ENCODE measurements at places on chromosomes 4 and X.
A peak's percentile ranks its signal among the peaks of the same experiment; 100 is the strongest.

DNA sequence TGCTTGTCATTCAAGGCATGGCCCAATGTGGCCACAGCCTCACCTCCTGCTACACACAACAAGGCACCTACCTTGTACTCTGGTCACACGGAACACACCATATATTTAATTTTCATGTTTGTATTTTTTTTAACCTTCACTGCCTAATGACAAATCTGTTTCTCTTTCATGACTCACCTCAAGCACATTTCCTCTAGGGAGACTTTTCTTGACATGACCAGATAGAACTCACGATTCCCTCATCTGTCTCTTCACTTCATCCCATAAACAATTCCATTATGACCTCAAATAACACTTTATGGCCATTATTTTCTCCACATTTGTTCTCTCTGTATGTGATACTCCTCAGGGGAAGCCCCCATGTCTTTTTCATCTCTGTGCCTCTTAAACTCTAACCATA is 11.1 kb downstream of the DRP2 start:
- DNase-seq, result no peak

- DNase-seq, result no peak
These were observed 67.0 kb downstream of the AASDH start for GRCh38 chr4:56320293-56320692.

DNA sequence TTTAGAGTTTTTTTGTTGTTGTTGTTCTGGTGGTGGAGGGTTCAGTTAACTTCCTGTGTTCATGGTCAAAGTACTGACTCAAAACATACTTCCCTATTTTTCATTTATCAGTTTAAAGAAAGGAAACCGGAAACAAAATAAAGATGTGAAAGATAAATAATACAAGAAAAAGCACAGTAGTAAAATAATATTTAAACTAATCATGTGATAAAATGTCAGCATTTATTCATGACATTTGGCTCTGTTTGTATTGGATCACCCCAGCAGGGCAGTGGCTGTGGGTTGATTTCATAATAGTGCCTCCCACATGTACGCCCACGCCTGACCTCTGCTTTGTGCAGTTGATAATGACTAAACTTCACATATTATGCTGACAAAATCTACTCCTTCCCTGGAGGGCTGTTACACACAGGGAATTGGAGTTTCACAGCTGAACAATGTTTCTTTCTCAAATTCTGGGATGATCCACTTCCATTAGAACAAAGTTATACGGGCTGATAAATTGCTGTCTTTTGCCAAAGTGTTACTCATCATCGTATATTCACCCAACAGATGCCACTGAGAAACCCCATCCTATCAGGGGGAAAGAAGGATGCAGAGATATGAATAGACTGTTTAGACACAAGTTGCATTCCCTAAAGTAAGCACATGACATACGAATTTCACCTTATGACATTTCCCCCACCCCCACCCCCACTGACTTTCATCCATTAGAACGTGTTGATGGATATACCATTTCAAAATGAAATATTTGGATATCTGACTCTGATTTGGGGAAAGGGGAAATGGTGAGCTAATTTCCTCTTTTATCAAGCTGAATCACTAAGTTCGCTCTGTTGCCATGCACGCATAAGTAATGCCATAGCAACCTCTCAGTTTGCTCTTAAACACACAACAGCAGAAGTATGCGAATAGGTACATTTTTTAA is 48.3 kb downstream of the AMELX start:
- DNase-seq, result peak; percentile 4

DNA sequence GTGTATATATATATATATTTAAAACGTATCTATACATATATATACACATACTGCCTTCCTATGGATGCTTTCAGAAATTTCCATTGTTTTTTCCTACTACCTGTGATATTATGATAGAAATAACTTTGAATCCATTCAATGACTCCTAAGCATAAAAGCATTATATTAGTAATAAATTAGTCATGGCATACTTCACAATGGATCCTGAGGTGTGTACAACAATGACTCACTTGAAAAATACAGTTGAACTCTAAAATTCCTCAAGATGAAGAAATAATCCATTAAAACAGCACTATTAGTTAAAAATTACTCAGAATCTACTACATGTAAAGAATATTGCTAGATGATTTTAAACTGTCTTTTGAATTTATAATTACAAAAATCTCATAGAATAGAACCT is 201.1 kb downstream of the STPG2 start:
- DNase-seq, result no peak

DNA sequence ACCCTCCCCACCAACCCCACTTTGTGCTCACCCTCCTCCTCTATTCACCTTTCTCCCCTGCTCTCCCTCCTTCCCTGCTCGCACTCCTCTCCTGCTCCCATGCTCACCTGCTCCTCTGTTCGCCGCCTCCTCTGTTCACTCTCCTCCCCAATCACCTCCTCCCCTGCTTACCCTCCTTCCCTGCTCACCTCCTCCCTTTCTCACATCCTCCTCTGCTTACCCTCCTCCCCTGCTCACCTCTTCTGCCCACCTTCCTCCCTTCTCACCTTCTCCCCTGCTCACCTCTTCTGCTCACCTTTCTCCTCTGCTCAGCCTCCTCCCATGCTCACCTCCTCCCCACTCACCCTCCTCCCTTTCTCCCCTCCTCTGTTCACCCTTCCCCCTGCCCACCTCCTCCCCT is 357.2 kb downstream of the UNC5C start:
- no peak for DNase-seq

DNA sequence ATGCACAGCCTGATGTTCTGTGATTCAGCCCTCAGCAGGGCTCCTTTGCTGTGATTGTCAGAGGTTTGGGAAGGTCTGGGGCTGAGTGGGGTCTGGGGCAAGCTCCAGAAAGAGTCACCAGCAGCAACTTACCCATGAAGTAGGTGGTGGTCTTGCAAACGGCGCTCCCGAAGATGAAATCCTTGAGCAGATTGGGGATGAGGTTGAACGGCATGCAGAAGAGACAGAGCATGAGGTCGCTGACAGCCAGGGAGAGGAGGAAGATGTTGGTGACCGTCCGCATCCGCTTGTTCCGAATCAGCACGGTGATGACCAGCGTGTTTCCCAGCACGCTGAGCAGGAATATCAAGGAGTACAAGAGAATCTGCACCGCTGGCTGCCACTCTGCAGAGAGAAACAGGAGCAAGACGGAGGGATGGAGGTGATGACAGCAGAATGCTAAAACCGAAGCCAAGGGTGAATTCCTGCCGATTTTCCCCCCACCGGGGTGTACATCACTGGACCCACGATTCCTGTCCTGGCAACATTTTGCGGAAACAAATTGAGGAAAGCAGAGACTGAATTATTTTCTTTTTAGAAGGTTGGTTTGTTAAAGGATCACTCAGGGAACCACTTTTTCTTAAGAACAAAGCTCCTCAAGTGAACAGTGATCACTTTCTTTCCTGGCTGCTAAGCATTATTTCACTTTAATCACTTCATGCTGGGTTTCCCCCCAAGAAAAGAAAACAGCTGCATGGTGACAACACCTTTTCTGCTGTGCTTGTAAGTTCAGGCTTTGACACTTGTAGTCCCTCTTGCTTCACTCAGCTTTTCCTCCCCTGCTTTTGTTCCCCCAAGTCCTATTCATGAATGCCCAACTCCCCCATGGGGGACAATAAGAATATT is 941 bp downstream of the CCKAR start:
- no peak for DNase-seq

DNA sequence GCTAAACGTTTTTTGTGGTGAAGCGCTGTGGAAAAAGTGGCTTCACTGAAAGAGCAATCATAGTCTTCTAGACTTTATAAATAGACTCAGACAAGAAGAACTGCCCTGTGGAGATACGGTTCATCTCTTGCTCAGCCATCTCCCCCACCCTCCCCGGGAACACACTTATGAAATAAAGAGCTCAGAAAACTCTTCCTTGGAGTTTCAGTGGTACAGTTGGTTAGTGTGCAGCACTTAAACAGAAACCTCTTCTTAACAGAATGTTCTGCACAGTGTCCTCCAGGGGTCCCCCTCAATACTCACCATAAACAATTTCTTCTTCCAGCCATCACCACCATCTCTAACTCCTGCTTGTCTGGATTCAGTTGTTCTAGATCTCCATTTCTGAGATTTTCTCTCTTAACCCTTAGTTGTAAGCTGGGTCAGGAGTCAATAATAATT is 313.0 kb downstream of the ARHGAP10 start:
- DNase-seq, result peak; percentile 41

DNA sequence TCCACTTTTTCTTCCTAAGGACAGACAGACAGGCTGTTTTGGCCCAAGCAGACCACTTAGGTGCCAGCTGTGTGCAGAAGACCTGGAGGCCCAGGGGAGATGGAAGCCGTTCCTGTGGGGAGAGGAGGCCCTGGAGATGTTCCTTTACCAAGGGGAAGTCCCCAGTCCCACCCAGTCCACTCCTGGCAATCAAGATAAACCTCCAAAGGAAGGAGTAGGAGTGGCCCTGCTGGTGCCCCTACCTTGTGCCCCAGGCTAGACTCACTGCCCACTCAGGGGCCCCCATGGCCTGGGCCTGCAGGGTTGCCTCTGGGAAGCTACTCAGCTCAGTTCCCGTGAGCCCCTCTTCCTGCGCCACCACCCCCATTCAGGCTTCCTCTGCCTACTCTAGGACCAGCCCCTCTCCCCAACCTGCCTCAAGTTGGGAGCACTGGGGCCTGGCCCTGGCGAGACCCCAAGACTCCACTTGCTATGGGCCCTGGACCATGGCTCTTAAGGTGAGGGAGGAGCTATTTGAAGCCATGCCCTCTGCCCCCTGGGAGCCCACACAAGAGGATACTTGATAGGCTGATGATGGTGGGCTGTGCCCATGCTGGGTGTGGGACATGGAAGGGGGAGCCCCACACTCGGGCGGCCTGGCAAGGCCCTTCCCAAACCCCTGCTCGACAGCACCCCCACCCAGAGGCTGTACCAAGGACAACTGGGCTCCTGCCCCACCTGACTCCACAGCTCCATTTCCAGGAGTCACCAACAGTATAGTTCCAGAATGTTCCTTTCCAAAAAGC is 24.8 kb upstream of the RNF4 start:
- no peak for DNase-seq

DNA sequence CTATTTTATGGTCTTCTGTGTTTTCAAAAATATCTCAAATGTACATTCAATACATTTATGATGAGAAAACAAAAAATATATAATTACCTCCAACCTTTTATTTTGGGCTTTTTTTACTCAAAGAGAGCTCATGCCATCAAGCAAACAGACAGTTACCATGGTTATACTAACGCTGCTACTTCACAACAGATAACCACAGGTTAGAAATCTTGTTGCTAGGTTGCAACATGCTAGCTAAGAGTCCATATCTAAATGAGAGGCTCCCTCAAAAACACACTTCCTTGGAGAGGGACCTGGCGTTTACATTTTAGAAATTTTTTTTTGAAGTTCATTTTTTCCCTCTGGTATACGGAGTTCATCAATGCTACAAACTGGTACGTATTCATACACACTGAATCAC is 44.3 kb downstream of the TBC1D9 start:
- DNase-seq, result no peak

DNA sequence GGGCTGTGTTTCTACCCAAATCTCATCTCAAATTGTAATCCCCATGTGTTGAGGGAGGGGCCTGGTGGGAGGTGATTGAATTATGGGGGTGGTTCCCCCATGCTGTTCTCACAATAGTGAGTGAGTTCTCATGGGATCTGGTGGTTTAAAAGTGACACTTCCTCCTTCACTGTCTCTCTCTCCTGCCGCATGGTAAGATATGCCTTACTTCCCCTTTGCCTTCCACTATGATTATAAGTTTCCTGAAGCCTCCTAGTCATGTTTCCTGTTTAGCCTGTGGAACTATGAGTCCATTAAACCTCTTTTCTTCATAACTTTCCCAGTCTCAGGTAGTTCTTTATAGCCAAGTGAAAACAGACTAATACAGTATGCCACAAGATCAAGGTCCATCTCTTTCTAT is 70.0 kb upstream of the MSX1 start:
- DNase-seq, result no peak

- DNase-seq, result no peak
These were observed 172.5 kb downstream of the HNRNPD start for GRCh38 chr4:82201303-82201702.

DNA sequence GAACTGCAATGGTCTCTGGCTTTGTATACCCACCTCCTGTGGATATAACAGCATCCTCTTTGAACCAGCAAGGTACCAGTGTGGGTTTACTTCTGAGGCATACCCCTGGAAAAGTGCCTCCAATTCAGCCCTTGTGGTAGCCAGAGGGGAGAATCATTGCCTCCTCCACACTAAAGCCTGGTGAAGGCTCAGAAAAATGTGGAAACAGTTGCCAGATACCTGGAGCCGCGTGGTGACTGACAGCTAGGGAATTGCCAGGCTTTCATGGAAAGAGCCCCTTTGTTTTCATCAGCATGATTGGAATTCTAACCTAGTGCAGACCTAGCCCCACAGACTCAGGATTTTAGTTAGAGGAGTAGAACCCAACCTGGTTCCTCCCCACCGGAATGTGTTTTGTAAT is 168.6 kb upstream of the KLF3 start:
- DNase-seq, result no peak

GRCh38 chr4:164572877-164573279 is 181.1 kb upstream of the SMIM31 start:
- DNase-seq, result no peak

DNA sequence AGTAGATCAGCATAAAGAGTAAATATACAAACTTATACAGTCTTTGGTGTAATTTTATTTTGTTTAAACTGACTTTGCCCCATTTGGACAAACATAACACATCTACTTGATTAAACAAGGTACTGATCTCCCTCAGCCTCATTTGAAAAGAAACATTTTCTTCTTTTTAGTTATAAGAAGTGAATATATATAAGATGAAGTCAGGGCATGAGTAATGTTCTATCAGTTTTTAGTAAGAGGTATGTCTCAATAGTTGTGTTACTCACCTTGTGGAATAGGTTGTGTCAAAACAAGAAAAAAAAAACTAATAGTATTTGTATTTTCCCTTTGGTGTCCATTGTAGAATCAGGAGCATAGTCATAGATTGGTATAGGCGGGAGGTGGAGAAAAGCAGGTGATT is 327.4 kb downstream of the RPA4 start:
- no peak for DNase-seq

DNA sequence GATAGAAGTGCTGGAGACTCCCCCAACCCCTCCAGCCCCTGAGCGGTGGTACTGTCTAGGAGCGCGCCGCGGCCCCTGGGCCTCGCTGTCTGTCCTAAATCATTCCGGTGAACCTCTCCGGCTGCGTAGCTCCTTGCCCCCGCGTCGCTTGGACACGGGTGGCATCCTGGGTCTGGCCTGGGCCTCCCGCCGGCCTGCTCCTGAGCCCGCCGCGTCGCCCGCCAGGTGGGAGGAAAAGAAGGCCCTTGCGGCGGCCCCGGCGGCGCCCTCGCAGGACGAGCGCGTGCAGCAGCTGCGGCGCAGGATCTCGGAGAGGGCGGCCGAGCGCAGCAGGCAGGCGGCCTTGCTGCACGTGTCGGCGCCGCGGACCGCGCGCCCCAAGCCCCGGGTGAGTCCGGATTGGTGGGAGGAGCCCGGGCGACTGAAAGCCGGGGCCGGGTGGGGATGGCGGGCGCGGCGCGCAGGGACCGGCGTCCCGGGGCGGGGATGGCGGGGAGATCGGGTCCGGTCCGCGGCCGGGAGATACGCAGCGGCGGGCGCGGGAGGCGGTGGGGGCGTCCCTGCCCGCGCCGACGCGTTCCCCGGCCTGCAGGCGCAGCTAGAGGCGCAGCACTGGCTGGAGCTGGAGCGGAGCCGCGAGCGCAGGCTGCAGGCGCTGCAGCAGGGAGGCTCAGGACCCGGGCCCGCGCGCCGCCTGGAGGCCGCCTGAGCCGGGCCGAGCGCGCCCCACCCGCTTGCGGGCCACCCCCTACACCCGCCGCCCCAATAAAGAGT is 6.5 kb upstream of the RNF4 start:
- DNase-seq, result peak; percentile 74
